ENCODE measurements at places on chromosomes 2 and 18. TPM values are rescaled to one million over a fixed set of nuclear protein-coding genes. Genes with fewer than 3 reads are reported as not detected.

Gene L3MBTL4
- 2.0 TPM for total RNA-seq

Gene TMEM169
- total RNA-seq, result not detected

Gene FABP1
- not detected for total RNA-seq

Gene GAL3ST2
- total RNA-seq, result 0.79 TPM

Gene SH3BP4
- total RNA-seq, result 34.9 TPM

Gene AFF3
- total RNA-seq, result not detected

Gene SRD5A2
- total RNA-seq, result not detected

Gene AMMECR1L
- total RNA-seq, result 22.0 TPM

Gene ZC3H8
- total RNA-seq, result 3.9 TPM

Gene C18orf32
- 10.5 TPM for total RNA-seq

Gene GPR39
- 34.2 TPM for total RNA-seq

All from placental epithelial cell (primary cell).